Nephron progenitor cell (in vitro differentiated cells): ENCODE measurements at places on chromosomes 7 and 10.

DNA sequence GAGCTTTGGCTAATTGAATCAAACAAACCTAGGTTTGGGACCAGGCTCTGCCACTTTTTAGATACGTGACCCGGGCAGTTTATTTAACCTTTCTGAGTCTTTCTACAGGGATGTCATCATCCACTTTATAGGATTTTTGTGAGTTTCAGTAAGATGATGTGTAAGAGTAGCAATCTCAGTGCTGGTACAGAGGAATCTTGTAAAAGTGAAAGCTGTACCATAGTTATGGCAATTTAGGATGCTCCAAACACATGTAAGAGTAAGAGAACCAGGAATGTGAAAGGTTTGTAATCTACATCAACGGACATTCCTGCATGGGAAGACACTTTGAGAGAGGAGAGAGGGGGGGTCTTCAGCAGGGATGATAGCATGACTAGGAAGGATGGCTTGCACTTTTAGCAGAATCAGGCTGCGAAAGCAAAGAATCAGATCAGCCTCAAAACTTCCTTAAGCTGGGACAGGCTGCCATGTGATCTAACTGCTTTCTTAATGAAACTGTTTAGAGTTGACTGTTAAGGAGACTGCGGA is 968 bp downstream of the NOLC1 start:
- no peak for DNase-seq
- H3K27me3 ChIP-seq: no peaks in the 10 kb centered on the region
- H3K36me3 ChIP-seq: peaks cover 59% of the 10 kb centered on the region
- peaks cover 54% of the 10 kb centered on the region for H3K4me1 ChIP-seq
- H3K4me3 ChIP-seq: peak overlapping the region; percentile 98

DNA sequence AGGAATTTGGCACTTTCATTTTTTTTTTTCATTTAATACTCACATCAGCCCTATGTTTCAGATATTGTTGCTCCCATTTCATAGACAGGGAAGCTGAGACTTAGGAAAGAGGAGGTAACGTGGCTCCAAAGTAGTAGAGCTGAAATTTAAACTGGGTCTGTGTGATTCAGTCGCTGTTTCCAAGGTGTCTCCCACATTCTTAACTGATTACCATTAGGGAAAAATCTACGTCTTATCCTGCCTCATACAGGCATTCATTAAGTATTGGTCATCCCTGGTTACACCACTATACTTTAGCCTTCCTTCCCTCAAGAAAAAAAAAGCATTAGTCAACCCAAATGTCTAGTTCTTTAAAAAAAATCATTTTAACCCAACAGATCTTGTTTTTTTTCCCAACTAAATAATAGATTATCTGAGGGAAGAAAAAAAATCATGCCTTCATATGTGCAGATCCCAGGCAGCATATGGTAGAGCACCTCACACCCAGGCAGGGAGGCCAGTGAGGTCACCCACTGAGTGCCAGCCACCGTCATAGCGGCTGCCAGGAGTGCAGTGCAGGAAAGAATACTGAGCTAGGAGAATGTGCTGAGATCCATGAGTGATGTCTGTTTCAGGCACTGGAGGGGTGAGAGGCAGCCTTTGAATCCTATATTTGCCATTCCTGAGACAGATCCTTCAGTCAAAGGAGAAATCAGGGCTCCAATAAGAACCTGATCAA is 59.0 kb upstream of the SORCS3 start:
- no peak for DNase-seq
- peaks cover 23% of the 10 kb centered on the region for H3K27me3 ChIP-seq
- no peak overlapping the region for H3K4me3 ChIP-seq
- no peak overlapping the region for H3K27ac ChIP-seq
- peaks cover 17% of the 10 kb centered on the region for H3K4me1 ChIP-seq

DNA sequence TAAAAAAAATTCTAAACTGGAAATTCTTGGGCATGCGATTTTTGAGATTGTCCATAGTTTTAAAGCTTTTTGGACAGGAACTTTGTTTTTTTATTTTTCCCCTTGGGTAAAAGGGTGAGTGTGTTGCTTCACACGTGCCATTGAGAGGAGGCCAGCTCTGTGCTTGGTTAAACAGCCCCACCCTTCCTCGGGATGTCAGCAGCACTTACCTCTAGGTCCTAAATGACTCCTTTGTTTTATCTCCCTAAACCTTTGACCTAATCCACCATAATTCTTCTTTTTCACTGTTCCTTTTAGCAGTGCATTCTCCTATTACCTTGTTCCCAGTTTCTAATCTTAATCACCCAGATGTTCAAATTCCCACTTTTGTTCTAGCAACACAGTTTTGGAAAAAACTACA is 83.5 kb downstream of the SEMA3D start:
- H3K4me1 ChIP-seq: peaks cover 47% of the 10 kb centered on the region
- peak overlapping the region; percentile 90 for H3K27ac ChIP-seq
- peak; percentile 29 for DNase-seq
- no peaks in the 10 kb centered on the region for H3K27me3 ChIP-seq
- peaks cover 32% of the 10 kb centered on the region for H3K36me3 ChIP-seq

- no peak overlapping the region for H3K4me3 ChIP-seq
- H3K4me1 ChIP-seq: peaks cover 17% of the 10 kb centered on the region
- H3K36me3 ChIP-seq: no peaks in the 10 kb centered on the region
Measured at GRCh38 chr7:91164506-91164905, 99.7 kb upstream of the FZD1 start.

DNA sequence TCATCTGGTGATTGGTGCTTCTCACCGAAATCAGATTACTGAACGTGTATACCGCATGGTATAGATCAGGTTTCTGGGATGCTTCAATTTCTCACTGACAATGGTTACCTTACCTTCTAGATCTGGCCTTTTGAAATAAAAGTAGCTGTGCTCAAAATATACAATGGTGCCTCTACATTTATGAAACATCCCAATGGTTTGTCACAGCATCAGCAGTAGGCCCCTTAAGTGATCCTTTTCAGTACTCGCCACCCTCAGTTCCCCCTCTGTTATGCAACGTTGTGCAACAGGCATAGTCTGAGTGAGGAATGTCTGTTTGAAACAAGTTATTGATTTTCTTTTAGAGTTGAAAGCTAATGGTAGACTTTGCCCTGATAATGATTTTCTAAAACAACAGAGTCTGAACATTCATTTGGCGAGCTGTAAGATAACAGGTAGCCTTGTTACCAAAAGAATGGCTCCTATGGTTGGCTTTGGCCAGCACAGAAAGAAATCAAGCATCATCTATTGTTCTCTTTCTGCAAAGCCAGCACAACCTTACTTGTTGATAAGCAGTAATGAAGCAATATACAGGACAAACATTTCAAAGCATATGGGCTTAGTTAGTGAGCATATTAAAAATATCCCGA is 693.9 kb downstream of the PARD3 start:
- no peak overlapping the region for H3K4me3 ChIP-seq
- peaks cover 42% of the 10 kb centered on the region for H3K4me1 ChIP-seq
- peaks cover 14% of the 10 kb centered on the region for H3K36me3 ChIP-seq

GRCh38 chr7:47634273-47634672 is 52.4 kb upstream of the TNS3 start:
- H3K27me3 ChIP-seq: peaks cover 26% of the 10 kb centered on the region
- no peak for DNase-seq
- H3K4me1 ChIP-seq: peaks cover 69% of the 10 kb centered on the region
- H3K4me3 ChIP-seq: no peak overlapping the region
- H3K27ac ChIP-seq: no peak overlapping the region
- H3K36me3 ChIP-seq: no peaks in the 10 kb centered on the region

DNA sequence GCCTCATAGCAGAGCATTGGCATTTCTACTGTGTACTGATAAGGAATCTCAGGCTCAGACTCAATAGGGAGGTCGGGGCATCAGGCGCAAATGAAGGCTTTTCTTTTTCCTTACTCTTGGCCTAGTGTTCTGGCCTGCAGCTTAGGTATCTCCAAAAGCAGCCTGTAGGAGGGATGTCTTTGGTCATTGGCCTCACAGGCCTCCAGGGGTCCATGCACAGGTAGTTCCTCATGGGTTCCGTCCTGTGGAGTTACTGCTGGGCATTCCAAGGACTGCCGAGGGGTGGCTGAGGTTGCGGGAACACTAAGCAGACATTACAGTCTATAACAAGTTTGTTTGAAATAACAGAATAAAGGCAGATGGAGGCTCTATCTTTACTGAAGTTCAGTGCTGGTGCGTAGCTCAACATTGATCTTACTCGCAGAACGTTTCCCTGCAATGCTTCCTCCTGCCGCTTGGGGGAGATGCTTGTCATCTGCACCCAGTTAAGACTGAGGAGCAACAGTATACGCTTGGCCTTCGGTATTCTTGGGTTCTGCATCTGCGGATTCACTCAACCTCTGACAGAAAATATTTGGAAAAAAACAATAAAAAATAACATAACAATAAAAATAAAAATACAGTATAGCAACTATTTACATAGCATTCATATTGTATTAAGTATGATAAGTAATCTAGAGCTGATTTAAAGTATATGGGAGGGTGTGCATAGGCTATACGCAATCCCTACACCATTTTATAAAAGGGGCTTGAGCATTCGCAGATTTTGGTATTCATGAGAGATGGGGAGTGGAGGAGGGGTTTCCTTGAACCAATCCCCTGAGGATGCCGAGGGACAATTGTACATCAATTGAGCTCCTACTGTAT is 58.9 kb downstream of the SH2D4B start:
- peak; percentile 42 for DNase-seq
- no peak overlapping the region for H3K4me3 ChIP-seq
- no peak overlapping the region for H3K27ac ChIP-seq
- H3K27me3 ChIP-seq: no peaks in the 10 kb centered on the region
- H3K36me3 ChIP-seq: no peaks in the 10 kb centered on the region

GRCh38 chr10:43134126-43134905 is 3.9 kb upstream of the CSGALNACT2 start:
- peaks cover 5% of the 10 kb centered on the region for H3K27me3 ChIP-seq
- no peaks in the 10 kb centered on the region for H3K36me3 ChIP-seq
- DNase-seq: no peak
- H3K4me1 ChIP-seq: peaks cover 45% of the 10 kb centered on the region
- no peak overlapping the region for H3K4me3 ChIP-seq

- peak overlapping the region; percentile 99 for H3K4me3 ChIP-seq
- H3K4me1 ChIP-seq: peaks cover 20% of the 10 kb centered on the region
- H3K36me3 ChIP-seq: peaks cover 31% of the 10 kb centered on the region
- H3K27ac ChIP-seq: peak overlapping the region; percentile 97
Measured at GRCh38 chr10:75399461-75400162, 2.0 kb downstream of the ZNF503 start.

- no peaks in the 10 kb centered on the region for H3K36me3 ChIP-seq
- peak overlapping the region; percentile 47 for H3K27ac ChIP-seq
- peak overlapping the region; percentile 20 for H3K4me3 ChIP-seq
- DNase-seq: peak; percentile 40
Measured at GRCh38 chr7:3482147-3482921, 181.3 kb downstream of the SDK1 start.

DNA sequence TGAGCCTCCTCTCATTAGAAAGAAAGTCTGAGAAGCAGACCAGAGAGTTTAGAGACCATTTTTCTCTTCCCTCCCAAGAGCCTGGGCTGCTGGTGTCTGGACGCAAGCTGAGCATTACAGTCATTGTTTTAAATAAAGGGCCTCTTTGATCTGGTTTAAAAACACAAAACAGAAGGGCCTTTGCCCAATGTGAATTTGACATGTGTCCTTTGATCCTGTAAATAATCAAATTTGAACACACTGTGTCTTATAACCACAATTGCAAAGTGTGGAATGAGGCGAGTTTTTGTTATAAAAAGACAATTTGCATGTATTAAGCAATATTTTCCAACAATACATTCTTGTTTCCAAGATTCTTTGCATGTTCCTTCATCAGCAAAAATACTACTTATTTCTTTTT is 158.5 kb downstream of the C7orf25 start:
- peak overlapping the region; percentile 44 for H3K27ac ChIP-seq
- H3K36me3 ChIP-seq: peaks cover 6% of the 10 kb centered on the region
- H3K27me3 ChIP-seq: peaks cover 3% of the 10 kb centered on the region
- no peak for DNase-seq

- H3K4me3 ChIP-seq: no peak overlapping the region
- H3K4me1 ChIP-seq: no peaks in the 10 kb centered on the region
- H3K27me3 ChIP-seq: peaks cover 3% of the 10 kb centered on the region
- no peak overlapping the region for H3K27ac ChIP-seq
- no peak for DNase-seq
Measured at GRCh38 chr10:37680243-37680683, 177.1 kb downstream of the ZNF248 start.

GRCh38 chr10:111429288-111430028 is 352.6 kb downstream of the ADRA2A start:
- no peaks in the 10 kb centered on the region for H3K27me3 ChIP-seq
- H3K4me3 ChIP-seq: no peak overlapping the region
- H3K27ac ChIP-seq: no peak overlapping the region

GRCh38 chr10:97852277-97852676 is 2.6 kb downstream of the GOLGA7B start:
- no peaks in the 10 kb centered on the region for H3K36me3 ChIP-seq
- peaks cover 6% of the 10 kb centered on the region for H3K4me1 ChIP-seq
- H3K27me3 ChIP-seq: peaks cover 69% of the 10 kb centered on the region
- DNase-seq: no peak
- no peak overlapping the region for H3K4me3 ChIP-seq

DNA sequence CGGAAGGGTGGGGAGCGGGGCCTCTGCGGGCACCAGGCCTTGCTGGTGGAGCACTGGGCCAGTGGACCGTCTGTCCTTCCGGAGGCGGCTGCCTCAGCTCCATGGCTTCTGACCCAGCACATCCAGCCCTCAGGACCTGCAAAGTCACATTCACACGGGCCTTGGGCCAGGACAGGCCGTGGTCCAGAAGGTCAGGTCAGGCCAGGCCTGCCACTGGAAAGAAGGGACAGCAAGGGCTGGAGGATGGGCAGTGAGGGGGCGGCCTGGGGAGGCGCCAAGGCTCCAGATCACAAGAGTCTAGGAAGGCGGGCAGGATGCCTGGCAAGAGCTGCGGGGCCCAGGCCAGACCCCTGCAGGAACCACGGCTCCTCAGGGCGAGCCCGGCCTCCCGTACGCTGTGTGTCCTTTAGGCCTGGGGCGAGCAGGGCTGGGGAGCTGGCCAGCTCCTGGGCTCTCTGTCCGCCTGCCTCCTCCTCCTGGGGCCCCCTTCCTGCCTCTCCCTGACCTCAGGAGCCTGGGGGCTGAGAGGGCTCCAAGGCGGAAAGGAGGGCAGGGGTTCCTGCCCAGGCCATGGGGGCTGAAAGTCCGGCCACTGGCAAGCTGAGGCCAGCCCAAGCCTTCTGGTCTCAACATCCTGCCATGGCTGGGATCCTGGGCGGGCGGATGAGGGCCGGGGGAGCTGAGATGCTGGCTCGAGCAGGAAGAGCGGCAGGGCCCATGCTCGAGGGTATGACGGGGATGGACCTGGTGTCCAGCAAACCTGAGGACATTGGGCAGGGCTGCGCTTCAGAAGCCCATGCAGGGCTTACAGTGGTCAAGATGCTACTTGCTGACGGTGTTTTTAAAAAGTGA is 225.8 kb downstream of the ELFN1 start:
- no peak overlapping the region for H3K27ac ChIP-seq
- H3K4me1 ChIP-seq: peaks cover 37% of the 10 kb centered on the region
- no peaks in the 10 kb centered on the region for H3K36me3 ChIP-seq
- no peak overlapping the region for H3K4me3 ChIP-seq

- no peak overlapping the region for H3K27ac ChIP-seq
- no peaks in the 10 kb centered on the region for H3K27me3 ChIP-seq
- H3K36me3 ChIP-seq: peaks cover 14% of the 10 kb centered on the region
- H3K4me1 ChIP-seq: no peaks in the 10 kb centered on the region
Measured at GRCh38 chr7:43351683-43352082, 231.2 kb upstream of the STK17A start.
